IPS DF 6.9 (cell line): ENCODE measurements at places on chromosomes 4 and X.

DNA sequence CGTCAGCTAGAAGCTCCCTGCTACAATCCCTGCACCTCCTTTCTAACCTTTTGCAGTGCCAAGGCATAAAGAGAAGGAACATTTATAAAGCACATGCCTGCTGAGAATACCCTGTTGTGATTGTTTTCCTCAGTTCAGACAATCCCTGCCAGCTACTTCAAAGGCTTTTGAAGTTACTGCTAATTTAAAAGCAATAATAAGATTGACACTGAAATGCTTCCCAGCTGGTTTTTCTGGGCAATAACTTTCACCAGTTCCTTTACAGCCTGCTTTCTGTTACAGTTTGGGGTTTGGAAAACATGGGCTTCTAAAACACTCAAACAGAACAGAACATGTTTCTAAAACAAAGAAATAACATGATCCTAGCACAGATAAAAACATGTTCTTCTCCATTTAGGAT is 232.3 kb upstream of the CPEB2 start:
- no peak for DNase-seq

GRCh38 chr4:3405176-3405575 is 36.6 kb upstream of the HGFAC start:
- no peak for DNase-seq

- no peak for DNase-seq
Observed at GRCh38 chr4:74466242-74466641, 21.3 kb downstream of the AREG start.

- no peak for DNase-seq
Observed at GRCh38 chr4:23233596-23233995, 540.9 kb downstream of the GBA3 start.

DNA sequence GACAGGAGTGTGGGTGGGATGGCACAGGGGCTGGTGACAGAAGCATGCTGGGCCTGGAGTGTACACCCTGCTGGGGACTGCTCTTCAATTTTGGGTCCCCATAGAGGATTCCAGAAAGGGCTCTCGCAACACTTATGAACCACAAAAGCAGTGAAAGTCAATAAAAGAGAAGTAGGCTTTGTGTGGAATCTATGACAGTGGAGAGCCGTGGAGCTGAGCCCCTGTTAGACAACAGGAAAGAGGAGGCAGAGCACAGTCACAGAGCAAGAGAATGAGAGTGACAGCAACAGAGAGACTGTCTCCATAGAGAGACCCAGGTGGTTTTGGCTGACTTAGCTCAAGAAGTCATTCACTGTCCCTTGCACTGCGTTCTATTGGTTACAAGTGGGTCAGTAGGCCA is 135.1 kb upstream of the ATP6AP2 start:
- no peak for DNase-seq

DNA sequence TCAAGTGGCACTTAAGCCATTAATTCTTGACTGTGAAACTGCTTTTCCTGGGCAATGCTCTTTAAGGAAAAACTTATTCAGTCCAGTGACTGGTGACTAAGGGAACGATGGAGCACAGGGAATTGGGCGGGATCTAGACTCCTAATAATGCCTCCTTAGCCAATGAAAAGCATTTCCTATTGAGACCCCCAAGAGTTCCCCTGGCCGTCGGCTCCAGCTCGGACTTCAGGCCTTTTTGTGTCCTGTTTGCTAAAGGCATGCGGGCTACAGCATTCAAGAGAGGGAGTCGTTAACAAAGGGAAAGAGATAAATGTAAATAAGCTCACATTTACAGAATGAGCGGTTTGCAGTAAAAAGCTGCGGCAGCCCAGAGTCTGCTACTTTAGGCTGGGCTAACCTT is at the start of gene LPAR4:
LPAR4 (plus strand) TSS at position 232 of the 400 bp plus-strand sequence. CDS start 7,150 bp downstream, outside the sequence.
- DNase-seq: peak; percentile 33

DNA sequence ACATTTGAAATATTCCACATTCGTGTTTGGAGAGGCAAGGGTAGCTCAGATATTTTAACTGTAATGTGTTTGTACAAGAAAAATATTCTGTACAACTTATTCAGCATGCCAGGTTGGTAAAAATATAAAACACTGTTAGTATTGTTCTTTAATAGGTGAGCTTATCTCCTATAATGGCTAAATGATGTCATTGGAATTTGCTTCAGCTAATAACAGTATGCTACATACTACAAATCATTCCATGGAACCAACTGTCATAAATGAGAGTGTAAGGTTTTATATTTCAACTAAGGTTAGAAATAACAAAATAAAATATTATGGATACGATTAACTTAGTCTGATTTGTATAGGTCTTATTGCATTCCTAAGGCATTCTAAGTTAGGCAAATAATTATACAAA is 206.6 kb downstream of the ADGRL3 start:
- DNase-seq: no peak

DNA sequence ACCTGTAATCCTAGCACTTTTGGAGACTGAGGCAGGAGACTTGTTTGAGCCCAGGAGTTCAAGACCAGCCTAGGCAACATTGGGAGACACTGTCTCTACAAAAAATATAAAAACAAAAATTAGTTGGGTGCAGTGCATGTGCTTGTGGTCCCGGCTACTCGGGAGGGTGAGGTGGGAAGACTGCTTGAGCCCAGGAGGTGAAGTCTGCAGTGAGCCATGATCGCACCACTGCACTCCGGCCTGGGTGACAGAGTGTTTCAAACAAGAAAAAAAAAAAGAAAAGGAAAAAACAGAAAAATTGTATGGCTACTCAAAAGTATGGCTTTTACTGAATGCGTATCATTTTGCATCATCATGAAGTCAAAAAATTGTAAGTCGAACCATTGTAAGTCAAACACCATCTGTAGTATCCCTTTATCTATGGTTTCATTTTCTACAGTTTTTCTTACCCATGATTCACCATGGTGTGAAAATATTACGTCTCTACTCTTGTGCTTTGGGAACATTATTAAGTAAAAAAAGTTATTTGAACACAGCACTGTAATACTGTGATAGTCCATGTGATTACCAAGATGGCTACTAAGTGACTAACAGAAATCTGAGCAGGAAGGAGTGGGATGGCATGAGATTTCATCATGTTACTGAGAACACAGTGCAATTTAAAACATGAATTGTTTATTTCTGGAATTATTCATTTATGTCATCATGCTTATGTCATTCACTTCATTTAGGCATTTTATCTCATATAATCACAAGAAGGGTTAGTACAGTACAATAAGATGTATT is 26.5 kb upstream of the MANBA start:
- no peak for DNase-seq

DNA sequence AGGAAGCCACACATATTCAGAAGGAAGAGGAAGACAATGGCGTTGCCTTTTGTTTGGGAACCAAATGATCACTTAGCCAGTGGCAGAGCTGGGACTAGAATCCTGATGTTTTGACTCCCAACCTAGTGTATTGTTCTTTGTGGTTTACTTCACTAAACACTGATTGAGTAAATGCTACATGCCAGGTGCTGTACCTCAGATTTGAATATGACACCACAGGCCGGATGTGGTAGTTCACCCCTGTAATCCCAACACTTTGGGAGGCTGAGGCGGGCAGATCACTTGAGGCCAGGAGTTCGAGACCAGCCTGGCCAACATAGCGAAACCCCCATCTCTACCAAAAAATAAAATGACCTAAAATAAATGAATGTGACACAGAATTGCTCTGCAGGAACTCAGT is 8.4 kb downstream of the NDUFA1 start:
- DNase-seq: no peak

DNA sequence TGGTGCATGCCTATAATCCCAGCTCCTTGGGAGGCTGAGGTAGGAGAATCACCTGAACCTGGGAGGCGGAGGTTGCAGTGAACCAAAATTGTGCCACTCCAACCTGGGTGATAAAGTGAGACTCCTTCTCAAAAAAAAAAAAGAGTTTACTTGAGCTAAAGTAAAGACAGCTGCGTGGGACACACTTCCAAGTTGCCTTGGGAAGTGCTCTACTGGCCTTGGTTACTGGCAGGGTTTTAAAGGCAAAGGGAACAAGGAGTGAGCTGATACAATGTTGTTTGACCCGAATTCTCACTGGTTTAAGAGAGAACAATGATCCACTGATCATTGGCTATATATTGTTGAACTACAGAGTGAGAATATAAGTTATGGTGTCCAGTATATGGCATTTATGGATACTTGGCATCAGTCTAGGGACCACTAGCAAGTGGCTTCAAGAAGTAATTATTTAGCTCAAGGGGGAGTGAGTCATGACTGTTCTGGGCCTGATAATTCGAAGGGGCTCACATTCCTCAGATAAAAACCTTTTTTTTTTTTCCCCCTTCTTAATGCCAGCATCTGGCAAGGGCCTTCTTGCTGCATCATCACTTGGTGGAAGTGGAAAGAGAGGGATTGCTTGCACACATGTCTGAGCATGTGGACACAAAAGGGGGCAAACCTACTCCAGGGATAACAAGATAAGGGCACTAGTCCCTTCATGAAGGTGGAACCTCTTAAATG is 32.3 kb downstream of the GRK4 start:
- DNase-seq: no peak

DNA sequence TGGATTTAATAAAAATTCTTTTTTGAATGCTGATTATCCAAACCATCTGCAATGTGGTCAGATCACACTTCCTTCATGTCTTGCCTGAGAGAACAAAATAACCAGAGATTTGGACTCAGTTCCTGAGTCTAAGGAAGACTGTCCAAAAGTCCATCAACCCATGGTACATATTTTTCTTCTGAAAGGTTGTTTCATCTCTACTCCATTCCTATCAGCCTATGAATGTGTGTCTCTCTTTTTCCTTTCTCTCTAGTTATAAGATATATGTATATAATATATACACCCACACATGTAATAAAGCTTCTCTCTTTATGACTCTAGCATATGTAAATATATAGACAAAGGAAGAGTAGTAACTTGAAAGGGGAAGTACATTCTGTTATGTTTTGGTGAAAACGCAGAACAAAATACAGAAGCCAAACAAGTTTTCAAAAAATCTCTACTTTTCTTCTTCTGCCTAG is 226.9 kb downstream of the ARHGAP24 start:
- DNase-seq: no peak

- no peak for DNase-seq
Observed at GRCh38 chr4:48102303-48102702, 31.7 kb downstream of the TXK start.

DNA sequence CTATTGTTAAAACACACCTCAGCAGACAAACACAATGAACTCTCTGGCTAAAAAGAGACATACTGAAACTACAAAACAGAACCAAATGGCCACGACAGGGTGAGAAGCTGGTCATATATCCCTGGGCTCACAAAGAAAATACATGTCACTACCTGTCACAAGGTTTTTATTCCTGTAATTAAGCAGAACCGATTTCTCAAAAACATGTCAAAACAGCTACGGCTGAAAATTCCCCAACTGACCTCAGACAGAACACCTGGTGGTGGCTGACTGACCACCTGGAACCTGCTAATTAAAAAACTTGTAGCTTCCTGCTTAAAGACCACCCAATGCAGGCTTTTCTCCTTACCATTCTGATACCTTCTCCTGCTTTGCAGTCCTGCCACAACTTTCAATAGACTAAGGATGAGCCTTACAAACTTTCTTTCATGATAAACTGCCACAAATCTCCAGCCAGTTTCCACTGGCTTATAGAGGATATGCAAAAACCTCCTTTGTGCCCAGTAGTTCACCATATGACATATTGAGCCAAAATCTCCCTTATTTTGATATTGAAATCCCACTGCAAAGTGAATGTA is 571.9 kb downstream of the SPOCK3 start:
- no peak for DNase-seq

GRCh38 chr4:142845293-142846107 is 601 bp downstream of the INPP4B start:
- no peak for DNase-seq

- no peak for DNase-seq
Observed at GRCh38 chr4:159042097-159042605, 60.7 kb upstream of the RAPGEF2 start.

- DNase-seq: no peak
Observed at GRCh38 chr4:151670843-151671242, 90.0 kb downstream of the GATB start.

- no peak for DNase-seq
Observed at GRCh38 chr4:142040043-142040442, 403.7 kb downstream of the IL15 start.

GRCh38 chr4:25913056-25913850 is 767 bp upstream of the SMIM20 start:
- no peak for DNase-seq

- peak; percentile 55 for DNase-seq
Observed at GRCh38 chrX:1391370-1391706, 575 bp downstream of the SLC25A6 start.

- DNase-seq: no peak
Observed at GRCh38 chr4:149056615-149057014, 614.4 kb upstream of the NR3C2 start.

DNA sequence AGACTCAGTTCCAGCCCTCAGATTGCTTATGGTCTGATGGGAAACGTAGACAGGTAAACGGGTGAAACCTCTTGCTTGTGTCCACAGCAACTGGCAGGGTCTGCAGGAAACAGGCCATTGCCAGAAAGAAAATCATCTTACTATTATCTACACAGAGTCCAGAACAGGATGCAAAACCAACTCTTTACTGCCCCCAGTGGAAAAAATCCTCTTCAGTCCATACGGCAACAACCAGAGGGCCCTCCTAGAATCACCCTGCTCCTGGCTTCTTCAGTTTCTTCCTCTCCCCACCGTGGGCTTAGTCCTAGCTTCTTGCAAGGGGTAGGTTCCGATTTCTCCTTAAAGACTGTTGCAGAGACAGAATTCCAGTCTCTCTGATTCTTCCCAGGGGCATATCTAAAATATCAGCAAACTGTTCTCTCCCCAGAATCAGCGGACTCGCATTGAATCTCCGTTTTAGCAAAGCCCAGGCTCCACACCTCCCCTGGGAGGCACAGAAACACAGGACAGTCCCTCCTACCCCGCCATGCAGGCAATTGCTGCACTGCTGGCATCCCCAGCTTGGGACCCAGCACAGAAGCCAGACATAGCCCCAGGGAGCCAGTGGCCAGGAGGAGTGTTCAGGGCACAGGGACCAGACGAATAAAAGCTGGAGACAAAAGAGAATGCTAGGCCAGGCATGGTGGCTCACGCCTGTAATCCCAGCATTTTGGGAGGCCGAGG is 41.0 kb upstream of the SH3RF1 start:
- DNase-seq: peak; percentile 74

DNA sequence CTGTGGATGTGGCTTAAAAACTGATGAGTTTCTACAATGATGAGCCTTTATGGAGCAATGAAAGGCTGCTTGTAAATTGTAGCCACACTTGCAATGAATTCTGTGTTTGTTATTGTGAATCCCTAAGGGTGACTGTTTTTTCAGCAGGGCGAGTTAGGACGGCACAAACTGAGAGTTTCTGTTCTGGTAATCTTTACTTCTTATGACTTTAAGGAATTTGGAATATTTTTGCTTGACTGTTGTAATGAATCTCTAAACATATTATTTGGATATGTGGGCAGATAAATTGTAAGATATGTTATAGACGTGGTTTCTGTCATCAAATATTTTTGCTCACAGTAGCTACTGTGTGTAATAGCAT is 22.2 kb downstream of the RBPJ start:
- no peak for DNase-seq

- no peak for DNase-seq
Observed at GRCh38 chr4:17316566-17316965, 195.3 kb downstream of the QDPR start.
